ENCODE measurements at places on chromosomes 6 and 20.

DNA sequence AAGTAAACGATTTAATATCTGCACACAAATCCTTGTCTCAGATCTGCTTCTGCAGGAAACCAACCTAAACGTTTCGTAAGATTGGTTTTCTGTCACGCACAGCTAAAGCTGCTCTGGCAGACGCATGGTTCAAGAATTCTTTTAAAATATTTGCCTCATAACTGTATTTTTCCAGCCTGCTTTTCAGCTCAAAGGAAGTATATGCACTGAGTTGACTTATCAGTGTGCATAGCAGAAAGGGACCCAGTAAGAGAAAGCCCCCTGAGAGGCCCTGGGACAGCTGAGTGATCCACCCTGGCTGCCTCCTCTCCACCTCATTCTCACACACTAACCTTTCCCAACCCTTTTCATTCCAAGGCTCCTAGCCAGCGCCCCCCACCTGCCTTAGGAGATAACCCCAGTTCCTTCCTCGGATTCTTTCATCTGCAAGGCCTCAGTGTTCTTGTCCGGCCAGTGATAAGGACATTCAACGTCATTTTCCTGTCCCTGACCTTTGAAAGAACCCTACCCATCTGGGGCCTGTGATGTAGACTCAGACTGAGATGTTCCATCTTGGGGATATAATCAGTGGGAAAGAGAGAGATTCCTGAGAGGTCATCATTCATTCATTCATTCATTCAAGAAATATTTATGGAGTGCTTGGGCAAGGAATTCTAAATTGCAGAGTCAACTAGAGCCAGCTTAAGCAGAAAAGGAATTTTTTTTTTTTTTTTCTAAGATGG lies 22.4 kb upstream of the SLC9A8 start:
- DNase-seq = no peak

DNA sequence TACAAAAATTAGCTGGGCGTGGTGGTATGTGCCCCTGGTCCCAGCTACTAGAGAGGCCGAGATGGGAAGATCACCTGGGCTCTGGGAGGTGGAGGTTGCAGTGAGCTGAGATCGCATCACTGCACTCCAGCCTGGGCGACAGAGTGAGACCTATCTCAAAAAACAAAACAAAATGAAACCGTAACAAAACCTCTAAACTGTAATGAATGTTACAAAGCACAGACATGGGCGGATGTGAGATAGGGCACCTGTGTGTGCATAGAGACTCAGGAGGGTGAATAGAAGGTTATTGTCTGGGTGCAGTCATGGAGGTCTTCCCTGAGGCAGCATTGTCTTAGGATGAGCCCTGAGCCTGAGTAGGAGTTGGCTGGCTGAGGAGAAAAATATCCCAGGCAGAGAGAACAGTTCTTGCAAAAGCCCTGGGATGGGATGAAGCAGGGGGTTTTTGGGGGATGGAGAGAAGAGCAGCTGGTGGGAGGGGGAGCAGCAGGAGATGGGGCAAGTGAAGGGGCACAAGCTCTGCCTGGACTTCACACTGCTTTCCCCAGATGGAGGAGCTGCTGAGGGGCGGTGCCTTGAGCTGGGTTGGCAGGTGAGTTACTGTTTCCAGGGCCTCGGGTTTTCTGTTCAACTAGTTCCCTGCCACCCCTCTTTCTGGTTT lies 5.2 kb downstream of the BCAS4 start:
- no peak for DNase-seq

DNA sequence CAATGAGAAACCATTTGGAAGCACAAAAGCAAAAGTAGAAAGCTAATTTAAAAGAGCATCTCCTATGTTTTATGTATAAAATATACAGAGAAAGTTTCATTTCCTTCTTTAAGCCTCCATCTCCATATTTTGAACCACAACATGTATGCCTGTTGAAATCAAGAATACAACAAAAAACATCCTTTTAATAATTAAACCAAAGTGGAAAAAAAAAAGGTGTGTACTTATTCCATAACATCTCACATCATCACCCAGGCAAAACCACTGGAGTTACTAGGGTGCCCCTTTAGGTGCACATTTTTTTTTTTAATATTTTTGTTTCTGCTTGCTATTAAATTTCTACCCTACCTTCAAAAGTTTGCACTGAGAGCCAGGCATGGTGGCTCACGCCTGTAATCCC lies 43.0 kb downstream of the EDN1 start:
- DNase-seq = no peak

- no peak for DNase-seq
These were observed 135.9 kb downstream of the JPH2 start for GRCh38 chr20:44050925-44051660.

DNA sequence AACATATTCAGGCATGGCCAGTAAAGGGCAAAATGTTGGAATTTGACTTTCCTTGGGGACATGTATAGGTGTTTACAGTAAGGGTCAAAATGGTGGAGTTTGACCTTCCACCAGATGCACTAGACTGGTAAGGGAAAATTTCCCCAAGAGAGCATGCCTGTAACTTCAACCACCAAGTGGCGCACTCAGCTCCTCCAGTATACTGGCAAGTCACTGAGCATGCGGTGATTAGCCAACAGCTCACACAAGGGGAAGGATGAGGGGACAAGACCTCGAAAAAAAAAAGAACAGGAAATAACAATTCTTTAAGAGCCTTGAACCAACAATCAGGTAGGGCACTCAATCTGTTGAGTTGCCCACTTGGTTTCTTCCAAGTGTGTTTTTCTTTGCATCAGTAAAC lies 140.9 kb downstream of the EYS start:
- DNase-seq = no peak

DNA sequence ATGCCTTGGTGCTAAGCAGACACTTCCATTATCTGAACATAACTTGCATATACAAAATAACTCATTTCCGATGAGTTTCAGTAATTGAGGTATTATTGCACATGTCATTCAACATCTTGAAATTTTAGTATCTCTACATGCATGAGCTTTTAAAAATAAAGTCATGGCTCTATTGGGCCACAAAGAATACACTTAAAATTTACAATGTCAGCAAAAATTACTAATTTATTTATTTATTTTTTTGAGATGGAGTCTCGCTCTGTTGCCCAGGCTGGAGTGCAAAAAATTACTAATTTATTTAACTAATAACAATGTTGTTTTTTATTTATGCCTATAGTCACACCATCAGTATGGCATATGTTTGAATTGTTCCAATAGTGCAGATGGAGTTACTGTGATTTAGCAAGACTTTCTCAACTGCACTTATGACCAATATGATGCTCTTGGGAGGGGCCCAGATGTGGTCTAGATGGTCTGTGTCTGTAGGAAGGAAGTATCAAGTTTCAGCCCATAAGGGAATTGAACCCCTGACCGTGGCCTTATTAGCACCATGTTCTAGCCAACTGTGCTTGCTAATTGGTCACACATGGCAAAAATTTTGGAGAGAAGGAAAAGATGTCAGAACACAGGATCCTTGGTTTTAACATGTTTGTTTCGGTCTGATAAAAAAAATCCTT lies 370.7 kb upstream of the TSHZ2 start:
- DNase-seq = no peak

- DNase-seq = no peak
These were observed 66.3 kb downstream of the ATXN1 start for GRCh38 chr6:16694781-16695578.

GRCh38 chr6:35206346-35206745 lies 7.4 kb upstream of the SCUBE3 start:
- DNase-seq = no peak

DNA sequence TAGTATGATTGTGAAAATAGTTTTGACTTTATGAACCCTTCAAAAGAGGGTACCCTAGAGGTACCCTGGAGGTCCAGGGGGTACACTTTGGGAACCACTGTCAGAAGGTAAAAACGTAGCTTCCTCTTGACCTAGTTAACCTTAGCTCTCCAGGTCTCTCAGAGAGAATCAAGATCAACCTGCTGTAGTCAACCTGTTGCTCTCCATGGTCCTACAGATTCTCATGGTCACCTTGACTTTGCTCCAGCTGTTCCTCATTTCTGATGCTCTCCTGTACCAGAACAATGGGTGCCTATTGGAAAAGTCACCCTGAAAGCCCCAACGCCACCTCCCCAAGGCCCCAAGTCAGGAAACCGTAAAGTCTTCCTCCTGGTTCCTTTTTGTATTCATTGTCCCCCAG lies 294.4 kb upstream of the CDH4 start:
- DNase-seq = no peak

GRCh38 chr6:36759148-36759759 lies 61.6 kb downstream of the RAB44 start:
- peak; percentile 55 for DNase-seq

DNA sequence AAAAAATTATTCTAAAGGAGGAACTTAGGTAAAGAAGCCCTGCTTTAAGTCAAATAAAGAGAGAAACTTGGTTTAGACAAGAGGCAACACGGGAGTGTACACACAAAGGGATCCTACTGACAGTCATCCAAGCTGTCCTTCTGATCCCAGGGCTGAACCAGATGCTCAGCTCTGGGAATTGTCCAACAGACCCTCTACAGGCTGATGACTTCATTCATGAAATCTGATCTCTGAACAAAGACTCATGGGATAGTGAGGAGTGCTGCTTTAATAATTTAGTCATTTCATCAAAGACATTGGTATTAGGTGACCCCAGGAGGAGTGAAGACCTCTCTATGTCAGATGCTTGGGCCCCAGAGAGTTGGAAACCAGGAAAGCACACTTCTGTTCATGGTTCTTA lies 65.6 kb upstream of the ARMH2 start:
- no peak for DNase-seq

DNA sequence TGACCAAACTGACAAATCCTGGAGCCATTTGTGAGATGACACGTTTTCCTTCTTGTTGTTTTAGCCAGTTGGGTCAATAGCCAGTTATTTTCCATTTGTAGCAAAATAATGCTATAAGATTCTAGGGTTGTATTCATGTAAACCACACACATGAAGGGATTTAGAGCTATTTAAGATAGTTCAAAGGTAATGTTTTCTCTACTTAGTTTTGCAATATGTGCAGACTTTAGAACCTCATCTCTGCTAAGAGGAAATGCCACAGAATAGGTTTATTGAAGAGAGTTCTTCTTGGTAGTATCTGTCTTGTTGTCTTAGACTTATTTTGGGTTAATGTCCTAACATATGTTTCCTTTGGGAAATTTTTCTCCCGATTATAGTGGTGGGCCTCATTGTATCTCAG lies 213.5 kb upstream of the RIMS1 start:
- DNase-seq = no peak

DNA sequence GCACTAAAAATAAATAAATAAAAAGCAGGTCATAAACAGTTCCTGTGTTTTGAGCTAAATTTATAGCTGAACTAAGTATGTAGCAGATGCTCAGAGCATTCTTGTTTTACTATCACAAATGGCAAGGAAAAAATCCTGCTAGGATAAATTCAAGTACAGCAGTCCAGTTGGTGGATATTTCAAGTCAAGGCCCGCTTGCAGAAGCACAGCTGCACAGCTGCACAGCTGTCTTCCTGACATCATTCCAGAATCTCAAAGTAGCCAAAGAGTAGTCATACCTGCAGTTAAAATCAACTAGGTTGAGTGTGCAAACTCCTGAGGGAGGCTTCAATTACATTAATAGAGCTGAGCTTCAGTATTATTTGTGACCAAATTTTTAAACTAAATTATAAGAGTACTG lies 297.7 kb upstream of the MANEA start:
- DNase-seq = no peak

DNA sequence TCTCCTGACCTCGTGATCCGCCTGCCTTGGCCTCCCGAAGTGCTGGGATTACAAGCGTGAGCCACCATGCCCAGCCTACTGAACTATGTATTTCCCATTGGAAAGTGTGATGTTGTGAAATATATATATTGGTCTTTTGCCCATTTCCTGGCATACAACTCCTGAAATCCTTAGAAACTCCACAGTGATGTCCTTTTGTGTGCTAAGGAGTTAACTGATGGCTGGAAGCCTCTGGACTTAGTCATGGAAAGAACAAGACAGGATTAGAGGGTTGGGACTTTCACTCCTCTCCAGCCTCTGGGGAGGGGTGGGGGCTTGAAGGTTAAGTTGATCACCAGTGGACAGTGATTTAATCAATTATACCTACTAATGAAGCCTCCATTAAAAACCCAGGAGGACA lies 7.1 kb downstream of the PANK2 start:
- no peak for DNase-seq

DNA sequence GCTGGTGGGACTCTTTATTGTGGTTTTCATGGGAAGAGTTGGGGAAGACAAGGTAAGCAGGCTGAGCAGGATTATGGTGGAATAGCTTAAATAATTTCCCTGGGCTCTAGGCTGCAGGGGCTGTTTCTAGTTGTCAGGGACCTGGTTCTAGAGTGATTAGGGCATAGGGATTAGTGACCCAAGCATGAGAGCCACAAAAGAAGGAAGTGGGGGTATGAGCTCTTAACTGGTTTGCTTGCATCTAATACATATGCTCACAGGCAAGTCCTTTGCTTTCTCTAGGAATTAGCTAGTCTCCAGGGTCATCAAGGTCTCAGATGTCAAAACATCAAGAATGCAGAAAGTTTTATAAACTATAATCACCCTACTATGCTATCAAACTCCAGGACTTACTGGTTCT lies 67.5 kb upstream of the NRN1 start:
- no peak for DNase-seq

GRCh38 chr6:43842231-43842794 lies 72.3 kb downstream of the VEGFA start:
- DNase-seq = no peak

- no peak for DNase-seq
These were observed 142.5 kb upstream of the SPACA1 start for GRCh38 chr6:87905101-87905641.

DNA sequence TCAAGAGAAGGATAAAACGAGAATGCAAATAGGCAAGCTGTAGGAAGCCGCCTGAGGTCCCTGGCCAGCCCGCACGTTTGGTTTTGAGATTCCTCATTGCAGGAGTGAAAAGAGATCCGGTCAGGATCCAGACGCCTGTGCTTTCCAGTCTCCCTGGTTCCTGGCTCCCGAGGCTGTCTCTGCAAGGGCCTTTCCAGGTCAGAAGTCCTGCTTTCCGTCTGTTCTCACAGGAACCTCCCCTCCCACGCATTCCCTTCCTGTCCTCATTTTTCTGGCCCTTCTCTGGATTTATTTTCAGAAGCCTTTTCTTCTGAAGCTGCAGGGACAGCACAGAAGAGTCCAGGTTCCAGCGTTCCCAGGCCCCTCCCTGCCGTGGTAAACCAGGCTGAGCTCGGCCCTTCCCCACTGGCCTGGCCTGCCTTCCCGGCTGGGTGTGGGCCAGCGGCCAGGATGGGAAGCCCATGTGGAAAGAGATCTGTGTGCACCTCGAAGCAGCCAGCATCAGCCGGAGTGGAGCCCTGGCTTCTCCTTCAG lies 54.0 kb downstream of the TMEM242 start:
- no peak for DNase-seq

DNA sequence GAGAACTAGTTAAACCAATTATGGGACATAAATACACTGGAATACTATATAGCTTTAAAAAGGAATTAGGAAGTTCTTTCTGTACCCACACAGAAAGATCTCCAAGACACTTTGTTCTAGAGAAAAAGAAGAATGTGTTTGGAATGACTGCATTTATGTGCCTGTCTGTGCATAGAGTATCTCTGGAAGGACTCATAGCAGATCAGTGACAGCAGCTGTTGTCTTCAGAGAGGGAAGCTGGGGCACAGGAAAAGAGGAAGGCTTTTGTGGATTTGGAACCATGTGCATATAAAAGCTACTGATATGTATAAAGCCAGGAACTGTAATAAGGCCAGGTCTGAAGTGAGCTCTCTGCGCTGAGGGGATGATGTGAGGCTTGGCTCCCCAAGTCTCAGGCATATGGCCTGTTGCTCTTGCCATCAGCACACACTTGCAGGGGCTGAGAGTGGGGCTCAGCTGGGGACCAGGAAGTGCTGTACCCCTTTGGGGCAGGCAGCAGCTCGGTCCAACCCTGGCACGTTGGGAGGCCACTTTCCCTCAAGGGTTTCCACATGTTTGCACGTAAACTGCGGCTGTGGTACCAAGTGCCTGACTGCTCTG lies 31.8 kb upstream of the CCDC167 start:
- DNase-seq = no peak

- no peak for DNase-seq
These were observed 258.9 kb downstream of the GJA1 start for GRCh38 chr6:121694389-121694788.

All from T-helper 22 cell (primary cell).